ENCODE measurements at places on chromosomes 16 and 17. TPM values are rescaled to one million over a fixed set of nuclear protein-coding genes. Genes with fewer than 3 reads are reported as not detected.

DNA sequence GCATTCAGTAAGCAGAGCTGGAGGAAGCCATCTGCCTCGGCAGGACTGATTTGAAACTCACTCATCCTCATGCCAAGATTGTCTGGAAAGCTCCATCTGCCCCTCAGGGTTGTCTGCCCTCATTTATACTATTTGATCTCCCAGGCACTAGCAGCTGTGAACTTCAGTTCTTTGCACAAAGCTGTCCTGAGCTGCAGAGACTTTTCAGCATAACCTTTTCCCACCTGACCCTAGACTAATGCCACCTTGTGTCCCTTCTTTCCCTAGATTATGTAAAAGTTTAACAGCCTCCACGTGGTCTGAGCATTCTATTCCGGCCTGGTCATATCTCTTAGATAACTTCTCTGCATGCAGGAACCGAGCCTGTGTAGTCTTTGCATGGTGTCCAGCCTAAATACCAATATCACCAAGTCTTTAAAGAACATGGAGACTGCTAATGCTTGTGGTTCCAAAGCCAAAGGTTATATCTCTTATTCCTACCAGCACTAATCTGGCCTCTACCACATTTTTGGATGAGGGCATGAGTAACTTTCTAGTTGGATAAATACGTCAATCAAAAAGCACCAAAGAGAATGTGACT is 29.1 kb downstream of the STAT5A start:
- no peak overlapping the region for H3K27ac ChIP-seq
- H3K27me3 ChIP-seq, result no peaks in the 10 kb centered on the region
- H3K4me3 ChIP-seq, result no peak overlapping the region
- H3K36me3 ChIP-seq, result peaks cover 38% of the 10 kb centered on the region
- DNase-seq, result no peak
- H3K4me1 ChIP-seq, result peaks cover 34% of the 10 kb centered on the region

- no peak for DNase-seq
- no peaks in the 10 kb centered on the region for H3K36me3 ChIP-seq
- H3K4me3 ChIP-seq, result no peak overlapping the region
Observed at GRCh38 chr17:45876539-45876938, 17.8 kb upstream of the MAPT start.

DNA sequence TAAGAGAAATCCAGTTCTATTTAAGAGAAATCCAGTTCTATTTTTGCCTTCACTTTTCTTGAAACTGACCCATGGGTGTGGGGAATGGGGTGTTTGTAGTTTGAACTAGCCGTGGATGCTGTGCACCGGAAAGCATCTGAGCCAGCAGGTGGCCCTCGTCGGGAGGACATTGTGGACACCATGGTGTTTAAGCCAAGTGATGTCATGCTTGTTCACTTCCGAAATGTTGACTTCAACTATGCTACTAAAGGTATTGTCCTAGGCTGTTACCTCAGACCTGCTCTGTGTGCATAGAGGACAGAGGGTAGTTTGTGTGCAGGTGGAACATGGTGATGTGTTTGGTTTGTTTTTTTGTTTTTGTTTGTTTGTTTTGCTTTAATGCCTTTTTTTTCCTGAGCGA is 3.3 kb downstream of the ATXN2L start:
- no peak overlapping the region for H3K4me3 ChIP-seq
- H3K27me3 ChIP-seq, result no peaks in the 10 kb centered on the region
- no peak overlapping the region for H3K27ac ChIP-seq
- no peak for DNase-seq
- H3K36me3 ChIP-seq, result peaks cover 34% of the 10 kb centered on the region
- H3K4me1 ChIP-seq, result peaks cover 8% of the 10 kb centered on the region

DNA sequence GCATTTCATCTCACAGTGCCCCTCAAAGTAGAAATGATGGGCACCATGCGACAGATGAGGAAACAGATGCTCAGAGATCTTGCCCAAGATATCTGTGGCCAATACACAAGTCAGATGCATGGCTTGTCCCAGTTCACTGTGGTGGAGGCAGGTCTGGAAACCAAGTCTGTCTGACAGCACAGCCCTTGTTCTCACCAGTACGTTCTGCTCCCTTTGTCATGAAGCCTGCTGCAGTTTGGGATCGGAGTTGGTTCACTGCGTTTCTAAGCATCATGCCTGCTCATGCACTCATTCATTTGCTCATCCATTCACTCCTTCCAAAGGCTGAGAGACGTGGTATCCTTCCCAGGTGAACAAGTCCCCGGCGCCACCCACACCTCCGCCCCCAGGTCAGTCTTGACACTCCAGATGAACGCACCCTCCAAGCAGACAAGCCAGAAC is 27.2 kb upstream of the MEAK7 start:
- no peaks in the 10 kb centered on the region for H3K36me3 ChIP-seq
- no peak for DNase-seq
- H3K27ac ChIP-seq, result no peak overlapping the region
- no peak overlapping the region for H3K4me3 ChIP-seq

The EVI2B gene
- 51.0 TPM for total RNA-seq

DNA sequence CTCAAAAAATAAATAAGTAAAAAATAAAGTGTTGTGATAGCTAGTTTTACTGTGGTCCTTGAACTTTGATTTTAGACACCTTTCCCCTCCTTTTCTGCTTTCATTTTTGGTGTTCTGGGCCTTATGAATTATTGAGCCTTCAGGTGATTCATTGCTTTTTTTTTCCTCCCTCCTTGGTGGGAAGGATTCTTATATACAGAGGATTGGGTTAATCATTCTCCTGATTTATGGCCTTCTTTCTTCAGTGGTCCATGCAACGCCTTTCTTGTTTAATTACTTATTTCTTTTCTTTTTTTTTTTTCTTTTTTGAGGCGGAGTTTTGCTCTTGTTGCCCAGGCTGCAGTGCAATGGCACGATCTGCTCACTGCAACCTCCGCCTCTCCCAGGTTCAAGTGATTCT is 8.0 kb upstream of the MYL4 start:
- H3K27ac ChIP-seq, result no peak overlapping the region
- H3K27me3 ChIP-seq, result no peaks in the 10 kb centered on the region
- no peak for DNase-seq
- no peak overlapping the region for H3K4me3 ChIP-seq
- peaks cover 47% of the 10 kb centered on the region for H3K4me1 ChIP-seq
- no peaks in the 10 kb centered on the region for H3K36me3 ChIP-seq

The PABPN1L gene
- total RNA-seq, result not detected

DNA sequence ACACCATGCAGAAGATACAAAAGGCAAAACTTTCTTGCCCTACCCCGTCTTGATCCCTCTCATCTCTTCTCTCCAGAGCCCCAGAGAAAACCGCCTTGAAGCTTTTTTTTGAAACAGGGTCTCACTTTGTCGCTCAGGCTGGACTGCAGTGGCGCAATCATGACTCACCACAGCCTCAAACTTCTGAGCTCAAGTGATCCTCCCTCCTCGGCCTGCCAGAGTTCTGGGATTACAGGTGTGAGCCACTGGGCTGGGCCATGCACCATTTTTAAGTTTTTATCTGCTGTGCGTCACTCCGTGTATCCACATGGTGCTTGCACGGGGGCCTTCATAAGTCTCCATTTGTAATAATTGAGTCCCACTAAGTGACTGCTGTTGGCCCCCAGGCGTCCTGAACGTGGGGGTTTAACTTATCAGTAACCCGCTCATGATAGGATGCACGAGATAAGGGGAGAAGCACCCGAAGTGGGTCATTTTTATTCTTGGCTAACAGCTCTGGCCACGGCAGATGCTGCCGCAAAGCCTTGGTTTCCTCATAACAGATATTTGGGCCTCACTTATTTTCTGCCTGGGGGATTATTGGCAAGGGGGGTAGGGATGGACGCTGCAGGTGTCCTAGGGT is 8.6 kb downstream of the DNAH17 start:
- no peak overlapping the region for H3K4me3 ChIP-seq
- no peaks in the 10 kb centered on the region for H3K4me1 ChIP-seq
- no peaks in the 10 kb centered on the region for H3K36me3 ChIP-seq
- H3K27me3 ChIP-seq, result peaks cover 2% of the 10 kb centered on the region
- no peak overlapping the region for H3K27ac ChIP-seq

DNA sequence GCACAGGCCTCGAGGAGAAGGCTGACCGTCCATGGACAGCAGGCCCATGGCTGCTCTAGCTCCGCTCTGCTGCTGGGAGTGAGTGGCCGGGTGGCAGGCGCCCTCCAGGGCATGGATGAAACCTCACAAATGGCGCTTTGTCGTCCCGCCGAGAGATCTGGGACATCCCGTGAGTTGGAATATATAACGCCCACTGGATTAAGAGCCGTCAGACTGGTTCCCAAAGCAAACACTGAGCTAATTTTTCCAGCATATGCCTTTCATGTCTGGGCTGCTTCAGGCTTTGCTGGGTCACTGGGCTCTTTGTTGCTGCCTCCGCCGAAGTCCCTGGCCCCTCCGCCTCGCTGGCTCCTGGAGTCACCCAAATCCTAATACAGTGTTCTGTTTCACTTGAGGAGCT is 266.3 kb downstream of the FOXL1 start:
- no peak overlapping the region for H3K4me3 ChIP-seq
- H3K4me1 ChIP-seq, result no peaks in the 10 kb centered on the region
- no peak overlapping the region for H3K27ac ChIP-seq
- DNase-seq, result no peak

The TMEM235 gene
- not detected for total RNA-seq

DNA sequence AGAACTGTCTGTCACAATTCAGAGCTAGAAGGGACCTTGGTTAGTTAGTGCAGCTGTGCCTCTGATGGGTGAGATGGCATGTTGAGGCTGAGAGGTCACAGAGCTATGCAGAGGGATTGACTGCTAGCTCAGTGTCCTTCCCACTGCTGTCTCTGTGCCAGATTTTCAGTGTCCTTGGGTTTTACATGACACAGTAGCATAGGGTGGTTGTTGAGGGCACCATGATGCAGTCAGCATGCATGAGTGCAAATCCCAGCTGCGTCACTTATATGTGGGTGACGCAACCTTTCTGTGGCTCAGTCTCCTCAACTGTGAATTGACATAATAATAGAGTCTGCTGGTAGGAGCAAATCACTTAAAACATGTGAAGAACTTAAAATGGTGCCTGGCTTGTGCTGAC is 2.7 kb downstream of the MT1A start:
- no peak for DNase-seq
- peaks cover 17% of the 10 kb centered on the region for H3K27me3 ChIP-seq
- no peaks in the 10 kb centered on the region for H3K4me1 ChIP-seq
- no peaks in the 10 kb centered on the region for H3K36me3 ChIP-seq

DNA sequence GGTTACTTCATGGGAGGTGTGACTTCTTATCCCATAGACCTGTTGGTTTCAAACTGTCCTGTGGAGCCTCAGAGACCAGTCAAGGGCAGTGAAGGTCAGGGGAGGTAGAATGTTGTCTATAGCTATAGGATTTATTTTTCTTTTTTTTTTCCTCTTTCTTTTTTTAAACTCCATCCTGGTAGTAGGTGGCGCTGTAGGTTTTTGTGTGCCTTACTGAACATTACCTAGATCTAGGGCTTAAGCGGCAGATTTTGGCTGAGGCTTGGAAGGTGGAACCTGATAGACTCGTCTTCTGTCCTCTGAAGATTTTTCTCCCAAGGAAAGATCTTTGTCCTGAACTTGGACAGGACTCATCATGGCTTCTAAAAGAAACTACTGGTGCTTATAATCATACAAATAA is 8.2 kb upstream of the LASP1NB start:
- H3K4me1 ChIP-seq, result no peaks in the 10 kb centered on the region
- H3K36me3 ChIP-seq, result peaks cover 31% of the 10 kb centered on the region
- no peak overlapping the region for H3K27ac ChIP-seq
- no peaks in the 10 kb centered on the region for H3K27me3 ChIP-seq

GRCh38 chr16:73232555-73233328 is 184.8 kb upstream of the ZFHX3 start:
- no peaks in the 10 kb centered on the region for H3K27me3 ChIP-seq
- H3K36me3 ChIP-seq, result no peaks in the 10 kb centered on the region
- DNase-seq, result no peak
- H3K27ac ChIP-seq, result no peak overlapping the region
- H3K4me3 ChIP-seq, result no peak overlapping the region

- no peaks in the 10 kb centered on the region for H3K4me1 ChIP-seq
- no peaks in the 10 kb centered on the region for H3K36me3 ChIP-seq
- H3K27me3 ChIP-seq, result no peaks in the 10 kb centered on the region
- no peak overlapping the region for H3K4me3 ChIP-seq
- no peak for DNase-seq
- no peak overlapping the region for H3K27ac ChIP-seq
Observed at GRCh38 chr16:6447021-6447790, 885.4 kb upstream of the RBFOX1 start.

- no peaks in the 10 kb centered on the region for H3K27me3 ChIP-seq
- no peak for DNase-seq
- H3K36me3 ChIP-seq, result no peaks in the 10 kb centered on the region
- H3K27ac ChIP-seq, result no peak overlapping the region
- no peak overlapping the region for H3K4me3 ChIP-seq
Observed at GRCh38 chr17:34008125-34008524, 247.0 kb upstream of the CCL2 start.

GRCh38 chr16:1209081-1209480 is 16.0 kb downstream of the TPSG1 start:
- no peaks in the 10 kb centered on the region for H3K4me1 ChIP-seq
- no peak for DNase-seq
- no peak overlapping the region for H3K27ac ChIP-seq
- no peak overlapping the region for H3K4me3 ChIP-seq
- H3K36me3 ChIP-seq, result no peaks in the 10 kb centered on the region

The HOXB1 gene
- total RNA-seq, result not detected

The SLFN14 gene
- not detected for total RNA-seq

- DNase-seq, result no peak
- no peaks in the 10 kb centered on the region for H3K27me3 ChIP-seq
- H3K4me3 ChIP-seq, result peak overlapping the region; percentile 52
- H3K27ac ChIP-seq, result no peak overlapping the region
- H3K4me1 ChIP-seq, result 0 out of 2 replicates have a peak, but pooled peaks cover 3% of the 10 kb centered on the region
- H3K36me3 ChIP-seq, result no peaks in the 10 kb centered on the region
Observed at GRCh38 chr16:31487720-31488467, 5.0 kb downstream of the SLC5A2 start.

DNA sequence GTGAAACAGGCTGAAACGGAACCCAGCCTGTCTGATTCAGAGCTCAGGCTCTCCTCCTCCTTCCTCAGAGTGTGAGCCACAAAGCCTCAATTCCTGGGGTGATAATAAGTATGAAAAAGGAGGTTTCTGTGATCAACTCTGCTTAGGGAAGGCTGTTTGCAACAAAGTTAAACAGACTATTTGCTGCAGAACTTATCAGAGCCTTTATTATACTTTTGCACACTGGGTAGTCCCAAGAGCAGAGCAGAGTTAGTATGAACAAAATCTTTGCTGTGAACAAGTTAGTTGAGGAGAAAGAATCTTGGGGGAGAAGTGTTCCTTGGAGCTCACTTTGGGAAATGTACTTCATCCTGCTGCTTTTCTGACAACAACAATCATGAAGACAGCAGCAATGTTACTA is 67.4 kb downstream of the MRM1 start:
- no peak overlapping the region for H3K27ac ChIP-seq
- no peaks in the 10 kb centered on the region for H3K4me1 ChIP-seq
- H3K27me3 ChIP-seq, result no peaks in the 10 kb centered on the region
- no peak for DNase-seq

The STX1B gene
- total RNA-seq, result 2.4 TPM

- H3K36me3 ChIP-seq, result no peaks in the 10 kb centered on the region
- peak; percentile 27 for DNase-seq
- no peaks in the 10 kb centered on the region for H3K27me3 ChIP-seq
- H3K4me3 ChIP-seq, result peak overlapping the region; percentile 21
- H3K4me1 ChIP-seq, result peaks cover 18% of the 10 kb centered on the region
- peak overlapping the region; percentile 34 for H3K27ac ChIP-seq
Observed at GRCh38 chr17:37147301-37147812, 198.6 kb downstream of the AATF start.

Measured in GM12878 (cell line).